Thymus (tissue), 14 donors: ENCODE measurements at places on chromosomes 12 and 14. TPM values are rescaled to one million over a fixed set of nuclear protein-coding genes. Genes with fewer than 3 reads are reported as not detected.

Gene GPD1
- total RNA-seq, result 0.38 TPM

Gene ALX1
- total RNA-seq, result 0.05 TPM

Gene INSM2
- total RNA-seq, result 0.05 TPM

Gene PRMT5
- 76.4 TPM for total RNA-seq

Gene AP1G2
- total RNA-seq, result 55.0 TPM

Gene GPR68
- total RNA-seq, result 1.4 TPM

Gene C12orf50
- 0.09 TPM for total RNA-seq

Gene CABP1
- 0.24 TPM for total RNA-seq

Gene CACNA1C
- total RNA-seq, result 0.71 TPM

- peak overlapping the region; percentile 51 for H3K4me3 ChIP-seq
- H3K27me3 ChIP-seq, result no peaks in the 10 kb centered on the region
- peak; percentile 26 for DNase-seq
- H3K36me3 ChIP-seq, result no peaks in the 10 kb centered on the region
- no peaks in the 10 kb centered on the region for H3K4me1 ChIP-seq
These were observed 46.7 kb downstream of the GXYLT1 start for GRCh38 chr12:42097971-42098370.

GRCh38 chr14:97164021-97164420, 366.8 kb downstream of the VRK1 start:
- no peaks in the 10 kb centered on the region for H3K4me1 ChIP-seq
- H3K4me3 ChIP-seq, result no peak overlapping the region
- DNase-seq, result no peak
- H3K36me3 ChIP-seq, result no peaks in the 10 kb centered on the region
- no peak overlapping the region for H3K27ac ChIP-seq

GRCh38 chr12:16389594-16389993, 42.1 kb downstream of the MGST1 start:
- no peak for DNase-seq
- no peak overlapping the region for H3K27ac ChIP-seq
- H3K4me1 ChIP-seq, result no peaks in the 10 kb centered on the region
- H3K27me3 ChIP-seq, result no peaks in the 10 kb centered on the region

GRCh38 chr14:103137689-103138300, 14.5 kb downstream of the TNFAIP2 start:
- DNase-seq, result no peak
- H3K27ac ChIP-seq, result no peak overlapping the region
- H3K27me3 ChIP-seq, result no peaks in the 10 kb centered on the region
- no peaks in the 10 kb centered on the region for H3K4me1 ChIP-seq
- H3K4me3 ChIP-seq, result no peak overlapping the region
- H3K36me3 ChIP-seq, result peaks cover 5% of the 10 kb centered on the region

DNA sequence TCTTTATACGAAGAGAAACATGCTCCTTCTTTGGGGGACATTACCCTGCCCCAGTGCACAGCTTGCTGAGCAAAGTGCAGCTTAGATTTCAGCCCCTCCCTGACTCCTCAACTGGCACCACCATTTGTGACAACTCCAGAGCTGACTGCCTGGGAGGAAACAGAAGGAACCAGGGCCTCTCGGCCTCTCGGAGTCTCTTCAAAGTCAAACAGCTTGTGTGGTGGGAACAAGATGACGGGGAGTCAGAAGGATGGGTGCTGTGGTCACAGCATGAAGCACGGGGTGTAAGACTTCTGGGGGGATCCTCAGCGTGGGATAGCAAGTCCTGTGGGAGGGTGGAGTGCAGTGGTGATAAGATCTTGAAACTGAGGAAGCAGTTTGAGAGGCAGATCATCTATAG, 123.5 kb upstream of the BCL2L14 start:
- peaks cover 26% of the 10 kb centered on the region for H3K4me1 ChIP-seq
- no peaks in the 10 kb centered on the region for H3K36me3 ChIP-seq
- H3K4me3 ChIP-seq, result no peak overlapping the region
- DNase-seq, result peak; percentile 54
- no peak overlapping the region for H3K27ac ChIP-seq

DNA sequence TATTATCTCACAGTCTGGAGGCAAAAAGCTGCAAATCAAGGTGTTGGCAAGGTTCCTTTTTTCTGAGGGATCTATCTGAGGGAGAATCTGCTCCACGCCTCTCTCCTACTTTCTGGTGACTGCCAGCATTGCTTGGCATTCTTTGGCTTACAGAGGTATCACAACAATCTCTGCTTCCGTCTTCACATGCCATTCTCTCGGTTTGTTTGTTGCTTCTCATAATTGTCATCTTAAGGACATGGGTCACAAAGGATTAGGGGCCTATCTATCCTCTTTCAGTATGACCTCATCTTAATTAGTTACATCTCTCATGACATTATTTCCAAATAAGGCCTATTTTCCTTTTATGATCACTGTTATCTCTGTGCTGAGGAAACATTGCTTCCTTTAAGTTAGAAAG, 345.0 kb downstream of the FOXG1 start:
- no peaks in the 10 kb centered on the region for H3K36me3 ChIP-seq
- H3K27ac ChIP-seq, result no peak overlapping the region
- no peak for DNase-seq
- H3K27me3 ChIP-seq, result no peaks in the 10 kb centered on the region
- H3K4me3 ChIP-seq, result no peak overlapping the region

- no peak for DNase-seq
- no peaks in the 10 kb centered on the region for H3K4me1 ChIP-seq
- no peak overlapping the region for H3K27ac ChIP-seq
These were observed 146.7 kb downstream of the TSPAN9 start for GRCh38 chr12:3223601-3224529.

- H3K27me3 ChIP-seq, result peaks cover 100% of the 10 kb centered on the region
- H3K36me3 ChIP-seq, result no peaks in the 10 kb centered on the region
- no peak for DNase-seq
- H3K27ac ChIP-seq, result no peak overlapping the region
- no peak overlapping the region for H3K4me3 ChIP-seq
- no peaks in the 10 kb centered on the region for H3K4me1 ChIP-seq
These were observed 6.6 kb upstream of the HOXC13 start for GRCh38 chr12:53931844-53932581.

- H3K27ac ChIP-seq, result no peak overlapping the region
- no peak overlapping the region for H3K4me3 ChIP-seq
- no peaks in the 10 kb centered on the region for H3K27me3 ChIP-seq
- no peak for DNase-seq
- H3K36me3 ChIP-seq, result no peaks in the 10 kb centered on the region
These were observed 255.0 kb downstream of the AKAP6 start for GRCh38 chr14:32584079-32584478.

- no peak for DNase-seq
- H3K4me1 ChIP-seq, result peaks cover 11% of the 10 kb centered on the region
- no peaks in the 10 kb centered on the region for H3K36me3 ChIP-seq
- H3K4me3 ChIP-seq, result no peak overlapping the region
- H3K27me3 ChIP-seq, result no peaks in the 10 kb centered on the region
- H3K27ac ChIP-seq, result no peak overlapping the region
These were observed 8.8 kb downstream of the KRT80 start for GRCh38 chr12:52182898-52183543.

GRCh38 chr14:100824091-100824551, 1.8 kb upstream of the MEG3 start:
- peaks cover 12% of the 10 kb centered on the region for H3K27me3 ChIP-seq
- DNase-seq, result no peak
- H3K27ac ChIP-seq, result peak overlapping the region; percentile 66
- no peaks in the 10 kb centered on the region for H3K36me3 ChIP-seq
- no peaks in the 10 kb centered on the region for H3K4me1 ChIP-seq

DNA sequence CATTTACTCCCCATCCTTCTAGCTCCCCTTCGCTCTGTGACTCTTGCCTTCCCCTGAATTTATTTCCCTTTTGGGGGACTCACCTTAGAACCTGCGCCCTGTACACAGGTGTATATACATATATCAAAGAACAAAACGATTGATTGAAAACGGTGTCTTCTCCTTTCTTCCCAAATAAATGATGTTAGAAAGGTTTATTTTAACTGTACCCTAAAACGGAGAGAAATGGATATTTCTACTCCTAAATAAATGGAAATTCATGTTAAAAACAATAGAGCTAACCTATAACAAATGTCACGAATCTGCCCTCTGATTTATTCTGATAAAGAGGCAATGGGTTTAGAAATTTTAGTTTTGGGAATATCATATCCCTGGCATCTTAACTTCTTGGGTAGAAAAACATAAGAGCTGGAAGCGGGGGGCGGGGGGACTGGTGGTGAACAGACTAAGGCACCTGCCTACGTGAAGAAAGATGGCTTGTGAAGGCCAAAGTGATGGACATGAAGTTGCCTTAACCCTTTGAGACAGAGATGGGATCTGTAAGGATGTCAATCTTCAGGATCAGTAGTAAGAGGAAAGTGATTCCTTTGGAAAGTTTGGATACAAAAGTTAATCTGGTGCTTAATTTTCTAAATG, 8.8 kb upstream of the LHX5 start:
- no peaks in the 10 kb centered on the region for H3K4me1 ChIP-seq
- H3K27me3 ChIP-seq, result peaks cover 53% of the 10 kb centered on the region
- H3K36me3 ChIP-seq, result no peaks in the 10 kb centered on the region
- DNase-seq, result no peak

GRCh38 chr12:102120886-102121285, 903 bp downstream of the PARPBP start:
- DNase-seq, result no peak
- peaks cover 12% of the 10 kb centered on the region for H3K36me3 ChIP-seq

- H3K27ac ChIP-seq, result peak overlapping the region; percentile 25
- no peaks in the 10 kb centered on the region for H3K36me3 ChIP-seq
- peak overlapping the region; percentile 12 for H3K4me3 ChIP-seq
- H3K27me3 ChIP-seq, result no peaks in the 10 kb centered on the region
- peaks cover 11% of the 10 kb centered on the region for H3K4me1 ChIP-seq
- DNase-seq, result no peak
These were observed 3.0 kb downstream of the KRT5 start for GRCh38 chr12:52517005-52517835.

DNA sequence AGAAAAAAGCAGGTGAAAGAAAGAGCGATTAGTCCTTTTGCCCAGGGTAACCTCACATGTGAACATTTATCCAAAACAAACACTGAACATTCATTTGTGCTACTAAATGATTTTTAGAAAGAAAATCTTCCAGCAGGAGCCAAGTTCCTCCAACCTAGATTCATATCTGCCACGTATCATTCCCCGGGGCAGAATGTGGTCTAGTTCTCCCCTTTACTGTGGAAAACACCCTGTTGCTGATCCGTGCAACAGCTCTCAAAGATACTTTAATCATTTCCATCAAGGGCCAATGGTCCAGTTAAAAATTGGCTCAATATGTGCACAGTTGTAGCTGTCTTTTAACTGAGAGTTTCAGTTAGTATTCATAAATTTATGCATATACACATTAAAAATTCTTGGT, 479.1 kb downstream of the ATP23 start:
- H3K27ac ChIP-seq, result peak overlapping the region; percentile 70
- peaks cover 3% of the 10 kb centered on the region for H3K4me1 ChIP-seq
- no peaks in the 10 kb centered on the region for H3K36me3 ChIP-seq

DNA sequence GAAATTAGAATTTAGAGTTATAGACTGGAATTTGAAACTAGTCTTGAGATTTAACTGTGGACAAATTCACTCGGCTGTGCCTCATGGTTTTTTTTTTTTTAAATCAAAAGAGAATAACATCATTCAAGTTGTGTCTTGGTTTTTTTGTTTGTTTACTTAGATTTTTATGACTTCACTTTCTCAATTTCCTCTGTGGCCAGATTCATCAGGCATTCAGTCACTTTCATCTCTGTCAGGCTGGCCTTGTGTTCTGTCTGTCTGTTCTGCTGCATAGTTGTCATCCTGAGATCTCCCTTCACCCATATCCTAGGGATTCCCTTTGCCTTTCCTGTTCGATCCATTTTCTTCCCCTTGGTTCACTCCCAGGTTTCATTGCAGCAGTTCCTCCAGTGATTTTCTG, 10.0 kb downstream of the MARK3 start:
- no peaks in the 10 kb centered on the region for H3K27me3 ChIP-seq
- peaks cover 15% of the 10 kb centered on the region for H3K4me1 ChIP-seq
- H3K27ac ChIP-seq, result no peak overlapping the region
- H3K4me3 ChIP-seq, result no peak overlapping the region
- no peaks in the 10 kb centered on the region for H3K36me3 ChIP-seq

GRCh38 chr12:110640275-110641025, 26.5 kb downstream of the TCTN1 start:
- no peaks in the 10 kb centered on the region for H3K27me3 ChIP-seq
- peaks cover 1% of the 10 kb centered on the region for H3K36me3 ChIP-seq
- H3K27ac ChIP-seq, result no peak overlapping the region
- no peak overlapping the region for H3K4me3 ChIP-seq

DNA sequence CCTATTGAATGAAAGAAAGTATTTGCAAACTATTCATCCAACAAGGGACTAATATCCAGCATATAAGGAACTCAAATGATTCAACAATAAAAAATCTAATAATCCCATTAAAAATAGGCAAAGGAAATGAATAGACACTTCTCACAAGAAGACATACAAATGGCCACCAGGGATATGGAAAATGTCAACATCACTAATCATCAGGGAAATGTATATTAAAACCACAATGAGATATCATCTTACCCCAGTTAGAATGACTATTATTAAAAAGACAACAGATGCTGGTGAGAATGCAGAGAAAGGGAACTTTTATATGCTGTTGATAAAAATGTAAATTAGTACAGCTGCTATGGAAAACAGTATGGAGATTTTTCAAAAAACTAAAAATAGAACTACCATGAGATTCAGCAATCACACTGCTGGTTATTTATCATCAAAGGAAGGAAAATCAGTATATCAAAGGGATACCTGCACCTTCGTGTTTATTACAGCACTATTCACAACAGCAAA, 89.3 kb downstream of the GARIN6 start:
- H3K4me3 ChIP-seq, result no peak overlapping the region
- H3K4me1 ChIP-seq, result no peaks in the 10 kb centered on the region
- H3K36me3 ChIP-seq, result no peaks in the 10 kb centered on the region
- DNase-seq, result no peak
- H3K27me3 ChIP-seq, result no peaks in the 10 kb centered on the region

DNA sequence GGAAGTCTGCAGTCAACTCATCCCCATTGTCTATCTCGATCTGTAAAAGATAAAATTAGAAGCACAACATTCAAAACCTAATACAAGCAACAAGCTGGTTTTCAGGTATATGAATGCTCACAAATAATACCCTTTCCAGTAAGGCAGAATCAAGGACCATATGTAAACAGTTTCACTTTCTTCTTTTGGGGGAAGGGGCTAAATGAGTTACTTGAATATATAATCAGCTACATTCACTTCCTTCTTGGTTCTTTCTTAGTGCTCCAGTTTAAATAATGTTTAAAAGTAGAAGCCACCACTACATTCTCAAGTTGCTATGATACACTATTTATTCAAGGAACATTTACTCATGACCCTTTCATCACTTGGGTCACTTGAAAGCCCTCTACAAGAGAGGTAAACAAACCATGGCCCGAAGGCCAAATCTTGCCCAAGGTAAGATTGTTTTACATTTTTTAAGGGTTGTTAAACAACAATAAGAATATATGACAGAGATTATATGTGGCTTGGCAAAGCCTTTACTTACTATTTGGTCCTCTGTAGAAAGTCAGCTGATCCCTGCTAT, 10.3 kb downstream of the TWF1 start:
- DNase-seq, result no peak
- no peaks in the 10 kb centered on the region for H3K27me3 ChIP-seq
- H3K4me1 ChIP-seq, result no peaks in the 10 kb centered on the region
- no peak overlapping the region for H3K4me3 ChIP-seq

GRCh38 chr14:21408147-21408546, 24.3 kb upstream of the SUPT16H start:
- DNase-seq, result no peak
- H3K4me1 ChIP-seq, result no peaks in the 10 kb centered on the region
- H3K4me3 ChIP-seq, result no peak overlapping the region
- no peak overlapping the region for H3K27ac ChIP-seq

GRCh38 chr12:45130881-45131281, 80.0 kb upstream of the DBX2 start:
- peak; percentile 71 for DNase-seq
- peak overlapping the region; percentile 20 for H3K27ac ChIP-seq
- peaks cover 19% of the 10 kb centered on the region for H3K4me1 ChIP-seq
- H3K36me3 ChIP-seq, result no peaks in the 10 kb centered on the region
